ENCODE measurements at places on chromosomes 11 and 22. TPM values are rescaled to one million over a fixed set of nuclear protein-coding genes. Genes with fewer than 3 reads are reported as not detected.

RCOR2 gene
- total RNA-seq, result 7.9 TPM

DEUP1 gene
- 0.72 TPM for total RNA-seq

P2RY6 gene
- total RNA-seq, result 0.23 TPM

ANKK1 gene
- total RNA-seq, result 0.83 TPM

ABCC8 gene
- total RNA-seq, result not detected
